Cardiac septum (tissue), 1 donor: ENCODE measurements at places on chromosomes 16 and 17.

DNA sequence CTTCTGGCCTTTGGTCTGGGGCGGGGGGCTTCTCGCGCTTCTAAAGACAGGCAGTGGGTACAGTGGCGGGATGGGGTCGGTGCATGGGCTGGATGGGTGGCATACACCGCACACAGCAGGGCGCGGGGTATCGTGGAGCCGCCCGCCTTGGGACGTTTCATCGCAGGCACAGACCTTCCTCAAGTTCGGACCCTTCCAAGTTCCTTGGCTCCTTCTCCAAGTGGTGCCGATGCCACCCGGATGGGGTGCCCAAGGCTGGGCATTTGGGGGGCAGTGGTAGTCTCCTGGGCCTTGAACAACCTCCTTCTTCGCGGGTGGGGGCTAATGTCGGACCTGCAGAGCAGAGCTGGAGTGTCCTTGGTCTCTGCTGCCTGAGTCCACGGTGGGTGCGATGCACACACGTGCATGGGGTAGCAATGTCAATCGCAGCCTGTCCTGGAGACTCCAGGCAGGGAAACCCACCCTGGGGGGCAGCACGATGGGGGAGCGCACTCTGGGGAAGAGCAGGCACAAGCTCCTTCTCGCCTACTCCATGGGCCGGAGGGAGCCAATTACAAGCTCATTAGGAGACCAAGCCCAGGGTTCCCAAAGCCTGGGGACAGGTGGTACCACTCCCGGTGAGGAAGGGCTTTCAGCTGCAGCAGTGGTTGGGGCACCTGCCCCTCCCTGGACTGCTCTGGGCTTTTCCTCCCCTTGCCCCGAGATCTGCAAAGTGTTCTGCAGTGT, 686 bp upstream of the MTSS2 start:
- no peak for DNase-seq

DNA sequence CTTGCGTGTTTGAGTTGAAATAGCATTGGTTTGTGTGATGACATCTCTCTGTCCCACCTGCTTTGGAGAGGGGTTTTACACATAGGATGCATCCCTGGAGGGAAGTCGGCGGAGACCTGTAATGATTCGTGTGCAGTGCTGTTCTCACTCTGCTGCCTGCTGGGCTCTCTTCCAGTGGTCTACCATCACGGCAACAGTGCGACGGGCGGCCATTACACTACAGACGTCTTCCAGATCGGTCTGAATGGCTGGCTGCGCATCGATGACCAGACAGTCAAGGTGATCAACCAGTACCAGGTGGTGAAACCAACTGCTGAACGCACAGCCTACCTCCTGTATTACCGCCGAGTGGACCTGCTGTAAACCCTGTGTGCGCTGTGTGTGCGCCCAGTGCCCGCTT, 41.1 kb upstream of the CRISPLD2 start:
- no peak for DNase-seq

DNA sequence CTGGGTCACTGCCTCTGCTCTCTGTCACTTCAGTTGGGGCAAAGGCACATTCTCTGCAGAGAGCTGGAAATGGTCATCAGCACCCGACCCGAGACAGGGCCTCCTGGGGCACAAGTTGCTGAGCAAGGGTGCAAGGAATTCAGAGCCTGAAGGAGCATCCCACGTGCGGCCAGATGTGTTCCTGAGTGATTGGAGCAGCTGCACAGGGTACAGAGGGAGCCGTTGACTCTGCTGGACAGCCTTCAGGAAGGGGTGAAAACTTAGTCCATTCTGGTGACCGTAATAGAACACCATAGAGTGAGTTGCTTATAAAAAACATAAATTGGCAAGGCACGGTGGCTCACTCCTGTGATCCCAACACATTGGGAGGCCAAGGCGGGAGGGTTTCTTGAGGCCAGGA, 106.8 kb downstream of the CCDC182 start:
- no peak for DNase-seq

DNA sequence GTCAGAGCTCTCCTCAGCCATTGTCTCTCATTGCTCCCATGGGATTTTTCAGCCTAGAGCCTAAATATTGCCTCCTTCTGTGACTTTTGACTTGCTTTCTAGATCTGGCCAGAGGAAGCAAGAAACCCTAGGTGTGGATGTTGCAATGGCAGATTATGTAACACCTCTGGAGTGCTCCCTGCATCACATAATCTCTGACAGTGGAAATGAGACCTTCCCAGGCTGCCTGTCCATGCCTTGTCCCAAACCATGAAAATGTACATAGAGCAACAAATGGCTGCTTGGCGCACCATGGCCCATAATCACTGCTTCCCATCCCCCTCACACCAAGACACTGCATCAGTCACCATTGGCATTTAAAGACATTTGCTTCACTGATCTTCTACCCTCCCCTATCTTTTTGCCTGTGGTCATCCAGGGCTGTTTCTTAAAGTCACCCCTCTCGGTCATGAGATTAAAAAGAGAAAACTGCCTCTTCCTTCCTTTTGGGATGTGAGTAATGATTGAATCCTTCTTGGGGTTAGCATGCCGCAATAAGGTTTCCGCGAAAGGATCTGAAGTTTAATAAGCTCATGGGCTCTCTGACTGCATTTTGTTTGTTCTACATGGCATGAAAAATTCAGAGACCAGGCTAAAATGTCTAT, 34.2 kb upstream of the CCL2 start:
- no peak for DNase-seq
